Stimulated activated CD4-positive, alpha-beta T cell treated with anti-CD3 and anti-CD28 coated beads, Interleukin-15, amount 100 ng/mL, for 48 hours (primary cell): ENCODE measurements at places on chromosomes 12 and 14.
A peak's percentile ranks its signal among the peaks of the same experiment; 100 is the strongest.

- no peak for DNase-seq
Observed at GRCh38 chr14:35438910-35439713, 34.6 kb upstream of the NFKBIA start.

- no peak for DNase-seq
Observed at GRCh38 chr12:121282072-121282742, 14.3 kb downstream of the CAMKK2 start.

GRCh38 chr14:99788713-99789112 is 4.5 kb upstream of the EML1 start:
- no peak for DNase-seq

DNA sequence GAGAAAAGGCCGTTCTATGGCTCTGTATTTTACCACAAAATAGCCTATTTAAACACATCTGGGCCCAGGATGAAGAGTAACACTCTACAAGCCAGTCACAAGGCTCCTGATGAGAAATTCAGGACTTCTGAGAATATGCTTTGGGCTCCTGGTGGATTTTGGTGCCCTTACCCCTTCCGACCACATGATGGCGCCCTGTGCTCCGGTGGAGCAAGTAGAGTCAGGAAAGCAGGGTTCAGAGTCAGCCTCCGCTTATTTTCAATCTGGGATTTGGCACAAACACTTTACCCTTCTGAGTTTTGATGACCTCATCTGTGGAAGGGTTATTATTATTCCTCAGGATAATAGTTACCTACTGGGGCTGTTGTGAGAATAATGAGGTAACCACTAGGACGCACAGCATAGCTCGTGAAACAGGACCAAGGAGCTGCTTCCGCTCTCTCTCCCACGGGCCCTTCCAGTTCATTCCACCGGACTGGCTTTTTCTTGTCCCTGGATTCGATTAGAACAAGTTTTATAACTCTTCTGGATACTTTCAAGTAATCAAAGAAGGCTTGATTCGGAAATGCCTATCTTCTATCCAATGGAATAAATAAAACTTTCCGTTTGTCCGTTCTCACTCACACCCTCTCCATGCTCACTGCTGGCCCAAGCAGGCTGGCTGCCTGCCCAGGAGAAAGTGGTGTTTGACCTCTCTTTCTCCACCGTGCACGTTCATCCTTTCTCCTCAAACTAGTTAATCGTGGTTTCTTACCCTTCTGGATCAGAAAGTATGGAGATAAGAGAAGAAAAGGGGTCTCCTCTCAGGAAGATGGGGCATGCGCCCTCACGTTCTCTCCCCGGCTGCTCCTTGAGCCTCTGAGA is 104.6 kb downstream of the GALC start:
- peak; percentile 6 for DNase-seq

DNA sequence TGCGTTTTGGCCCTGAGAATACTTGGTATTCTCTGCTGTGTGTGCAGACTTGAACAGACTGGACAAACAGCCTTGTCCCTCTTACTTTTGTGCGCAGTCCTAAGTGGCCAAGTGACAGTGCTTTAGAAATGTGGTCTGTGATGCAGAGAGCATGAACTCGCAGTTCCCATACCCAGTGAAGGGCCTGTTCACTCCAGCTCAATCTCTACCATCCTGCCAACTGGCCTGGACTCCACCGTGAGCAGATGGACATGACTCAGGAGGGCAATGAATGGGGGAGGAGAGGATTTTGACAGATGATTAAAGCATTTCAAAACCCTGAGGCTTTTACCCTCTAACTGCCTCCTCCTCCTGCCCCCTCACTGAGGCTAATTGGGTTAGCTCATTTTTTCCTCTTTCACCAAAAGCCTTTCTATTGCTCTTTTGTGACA is 62.5 kb upstream of the PYGL start:
- DNase-seq = no peak

- DNase-seq = no peak
Observed at GRCh38 chr12:122126713-122127597, 47.1 kb downstream of the IL31 start.

DNA sequence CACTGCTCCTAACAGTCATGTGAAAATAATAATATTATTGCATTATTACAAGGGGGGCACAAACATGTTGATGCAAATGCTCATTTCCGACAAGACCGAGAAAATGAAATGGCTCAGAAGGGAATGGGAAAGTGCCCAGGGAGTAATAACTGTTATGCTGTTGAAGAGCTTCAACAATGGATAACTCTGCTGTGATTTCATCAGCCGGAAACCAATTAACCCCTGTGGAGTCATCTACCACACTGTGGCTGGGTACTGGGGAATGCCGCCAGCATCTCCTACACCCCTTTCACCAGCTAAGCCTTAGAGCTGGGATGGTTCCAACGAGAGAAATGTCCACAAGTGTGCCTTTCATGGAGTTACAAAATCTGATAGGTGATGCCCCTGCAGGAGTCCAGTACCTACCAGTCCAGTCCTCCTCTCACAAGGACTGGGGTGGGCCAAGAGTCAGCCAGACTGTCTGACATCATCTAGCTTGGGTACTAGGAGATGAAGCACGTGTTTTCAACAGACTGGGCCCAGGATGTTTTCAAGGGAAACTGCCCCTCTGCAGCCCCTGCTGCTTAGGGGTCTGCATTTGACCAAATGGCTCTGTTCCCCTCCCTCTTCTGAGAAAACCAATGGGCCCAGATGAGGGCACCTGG is 509.3 kb upstream of the CCDC196 start:
- no peak for DNase-seq

DNA sequence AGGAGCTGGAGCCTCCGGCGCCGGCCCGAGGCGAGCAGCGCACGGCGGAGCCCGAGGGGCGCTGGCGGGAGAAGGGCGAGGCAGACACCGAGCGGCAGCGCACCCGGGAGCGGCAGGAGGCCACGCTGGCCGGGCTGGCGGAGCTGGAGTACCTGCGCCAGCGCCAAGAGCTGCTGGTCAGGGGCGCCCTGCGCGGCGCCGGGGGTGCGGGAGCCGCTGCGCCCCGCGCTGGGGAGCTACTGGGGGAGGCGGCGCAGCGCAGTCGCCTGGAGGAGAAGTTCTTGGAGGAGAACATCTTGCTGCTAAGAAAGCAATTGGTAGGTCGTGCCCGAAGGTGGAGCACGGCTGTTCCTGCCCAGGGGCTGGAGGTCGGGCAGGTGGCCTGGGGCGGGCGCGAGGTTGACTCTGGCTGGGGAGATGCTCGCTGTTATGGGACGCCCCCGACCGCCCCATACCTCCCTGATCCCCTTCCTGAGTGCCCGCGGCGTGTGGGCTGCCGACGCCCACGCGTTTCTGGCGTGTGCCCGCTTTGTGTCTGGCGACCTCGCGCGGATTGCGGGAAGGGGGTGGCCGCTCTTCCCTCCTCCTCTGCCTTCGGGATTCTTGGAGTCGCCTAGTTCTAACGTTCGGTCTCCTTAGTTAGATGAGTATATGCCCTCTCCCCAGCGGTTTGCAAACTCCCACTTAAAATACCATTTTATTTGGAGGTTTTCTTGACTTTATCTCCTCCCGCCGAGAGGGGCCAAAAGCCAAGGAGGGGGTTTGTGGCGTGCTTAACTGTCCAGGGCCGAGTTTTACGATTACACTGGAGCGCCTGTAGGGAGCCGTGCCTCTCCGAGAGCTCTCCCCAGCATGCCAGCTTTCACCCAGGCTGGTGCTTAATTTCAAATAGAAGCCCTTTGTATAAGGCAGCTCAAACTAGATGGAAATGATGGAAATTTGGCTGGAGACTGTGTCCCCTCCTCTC is 752 bp downstream of the DACT1 start:
- DNase-seq = peak; percentile 7

DNA sequence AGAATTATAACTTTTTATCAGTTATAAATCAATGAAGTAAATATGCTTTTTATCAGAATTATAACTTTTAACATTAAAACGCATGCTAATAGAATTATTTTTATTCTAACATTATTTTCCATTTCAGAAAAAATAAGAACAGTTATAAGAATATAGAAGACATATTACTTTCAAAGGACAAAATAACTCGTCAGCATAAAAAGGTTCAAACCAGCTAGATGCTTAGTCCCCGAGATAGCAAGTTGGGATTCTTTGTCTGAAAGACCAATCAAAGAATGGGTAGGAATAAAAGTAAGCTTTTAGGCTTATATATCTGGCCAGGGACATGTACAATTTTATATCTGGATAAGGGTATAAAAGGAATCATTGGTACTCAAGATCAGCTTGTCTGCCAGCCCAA is 66.0 kb downstream of the GPR137C start:
- no peak for DNase-seq

- no peak for DNase-seq
Observed at GRCh38 chr14:27553790-27554189, 956.0 kb upstream of the NOVA1 start.
